ENCODE measurements at places on chromosomes 2 and 18.
A peak's percentile ranks its signal among the peaks of the same experiment; 100 is the strongest.

- no peak for DNase-seq
These were observed 955.8 kb downstream of the TDRD15 start for GRCh38 chr2:22079583-22079982.

DNA sequence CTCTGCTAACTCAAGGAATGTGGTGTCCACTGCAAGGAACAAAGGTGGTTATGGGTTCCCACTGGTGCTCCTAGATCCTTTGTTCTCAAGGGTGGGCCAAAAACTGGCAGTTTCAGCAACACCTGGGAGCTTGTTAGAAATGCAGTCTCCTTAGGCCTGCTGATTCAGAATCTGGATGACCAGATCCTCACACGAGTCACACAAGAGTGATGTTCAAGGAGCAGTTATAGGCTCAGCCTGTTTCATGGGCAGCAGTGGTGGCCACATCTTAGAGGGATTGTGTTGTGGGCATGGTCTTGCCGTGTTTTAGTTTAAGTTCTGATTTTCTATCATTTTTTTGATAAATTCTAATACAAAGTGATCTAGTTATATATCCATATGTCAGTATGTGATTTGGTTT lies 28.7 kb upstream of the MGAT5 start:
- DNase-seq = no peak

GRCh38 chr2:140586379-140586778 lies 1544.4 kb downstream of the LRP1B start:
- DNase-seq = no peak

DNA sequence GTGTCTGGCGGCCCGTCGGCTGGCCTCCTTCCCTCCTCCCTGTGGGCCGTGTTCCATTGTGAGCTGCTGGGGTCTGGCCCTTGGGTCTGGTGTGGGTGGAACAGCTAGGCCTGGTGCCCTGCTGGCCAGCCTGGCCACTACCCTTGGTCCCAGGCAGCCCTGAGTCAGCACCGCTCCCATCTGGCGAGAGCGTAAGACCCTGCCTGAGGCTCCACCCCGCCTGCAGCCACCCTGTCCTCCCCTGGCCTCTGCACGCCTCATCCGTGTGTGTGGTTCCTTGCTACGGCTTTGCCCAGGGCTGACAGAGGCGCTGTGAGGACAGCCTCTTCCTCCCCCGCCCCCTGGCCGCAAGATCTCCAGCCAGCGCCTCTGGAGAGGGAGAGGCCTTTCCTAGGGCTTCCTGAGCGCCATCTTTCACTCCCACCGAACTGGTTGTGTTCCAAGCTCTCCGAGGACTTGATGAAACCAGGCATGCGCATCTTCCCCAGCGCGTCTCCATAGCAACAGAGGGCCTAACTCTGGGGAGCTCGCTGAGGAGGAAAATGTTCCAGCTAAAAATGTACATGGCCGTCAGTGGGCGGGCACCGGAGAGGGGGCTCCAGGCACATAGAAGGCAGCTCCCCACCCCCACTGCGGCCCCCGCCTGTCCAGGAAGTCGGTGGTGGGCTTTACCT lies 83.0 kb downstream of the STPG4 start:
- peak; percentile 68 for DNase-seq

- DNase-seq = no peak
These were observed 36.3 kb downstream of the ACVR1 start for GRCh38 chr2:157839822-157840221.

GRCh38 chr18:45738660-45739059 lies 14.7 kb downstream of the SLC14A1 start:
- DNase-seq = no peak

Measured in globus pallidus (tissue), 1 donor.